ENCODE measurements at places on chromosomes 1 and 21. TPM values are rescaled to one million over a fixed set of nuclear protein-coding genes. Genes with fewer than 3 reads are reported as not detected.

KCNH1 gene
- 3.0 TPM for total RNA-seq

CHAF1B gene
- total RNA-seq = 11.1 TPM

KRTAP7-1 gene
- not detected for total RNA-seq

ZBTB37 gene
- total RNA-seq = 1.4 TPM

MRAP gene
- not detected for total RNA-seq

RNF220 gene
- 58.1 TPM for total RNA-seq

SYT2 gene
- 0.01 TPM for total RNA-seq

PADI3 gene
- total RNA-seq = 1.3 TPM

Measured in A549 treated with CpdA at 1 μM for 4 hours (cell line).